ENCODE measurements at places on chromosomes 2 and 18.

DNA sequence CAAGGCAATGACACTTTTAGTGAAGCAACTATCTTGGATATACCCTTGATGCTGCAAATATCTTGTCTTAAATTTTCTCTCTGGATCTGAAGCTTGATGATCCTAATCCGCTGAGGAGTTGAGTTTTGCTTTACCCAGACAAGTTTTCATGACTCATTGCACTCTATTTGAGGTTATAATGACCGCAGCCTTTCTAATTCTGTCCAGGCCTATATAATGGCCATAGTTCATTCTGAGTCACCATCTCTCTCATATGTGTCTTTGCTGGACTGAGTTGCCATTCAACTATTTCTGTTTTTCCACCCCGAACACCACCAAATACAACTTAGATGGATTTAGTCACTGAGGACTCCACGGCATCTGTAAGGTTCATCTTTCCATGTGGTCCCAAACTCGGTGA lies 802.1 kb upstream of the FAM98A start:
- no peak for DNase-seq

- no peak for DNase-seq
These were observed 541.3 kb upstream of the SOX11 start for GRCh38 chr2:5150871-5151270.

GRCh38 chr2:181934694-181935093 lies 43.2 kb downstream of the ITPRID2 start:
- no peak for DNase-seq

GRCh38 chr2:38116762-38117161 lies 40.8 kb upstream of the CYP1B1 start:
- no peak for DNase-seq

GRCh38 chr2:50674876-50675275 lies 357.1 kb downstream of the NRXN1 start:
- no peak for DNase-seq

- DNase-seq, result no peak
These were observed 6.2 kb downstream of the COPS8 start for GRCh38 chr2:237091779-237092436.

DNA sequence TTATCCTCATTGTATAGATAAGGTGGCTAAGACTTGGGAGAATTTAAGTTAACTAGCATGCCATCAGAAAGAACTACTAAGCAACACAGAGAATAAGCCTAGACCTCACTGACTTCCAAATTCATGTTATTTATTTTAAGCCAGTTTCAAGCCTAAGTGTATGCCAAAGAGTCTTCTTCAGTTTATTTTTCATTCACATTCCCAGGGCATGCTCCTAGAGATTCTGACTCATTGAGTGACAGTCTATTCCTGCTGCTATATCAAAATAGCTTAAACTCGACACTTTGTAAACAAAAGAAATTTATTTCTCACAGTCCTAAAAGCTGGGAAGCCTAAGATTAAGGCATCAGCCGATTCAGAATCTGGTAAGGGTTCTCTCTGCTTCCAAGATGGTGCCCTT lies 467.1 kb downstream of the MBD2 start:
- no peak for DNase-seq

GRCh38 chr2:141508806-141509595 lies 621.8 kb downstream of the LRP1B start:
- no peak for DNase-seq

- DNase-seq, result no peak
These were observed 49.1 kb upstream of the ANKRD62 start for GRCh38 chr18:12044591-12044990.

- DNase-seq, result no peak
These were observed 38.2 kb upstream of the ACTR3 start for GRCh38 chr2:113851640-113852039.

DNA sequence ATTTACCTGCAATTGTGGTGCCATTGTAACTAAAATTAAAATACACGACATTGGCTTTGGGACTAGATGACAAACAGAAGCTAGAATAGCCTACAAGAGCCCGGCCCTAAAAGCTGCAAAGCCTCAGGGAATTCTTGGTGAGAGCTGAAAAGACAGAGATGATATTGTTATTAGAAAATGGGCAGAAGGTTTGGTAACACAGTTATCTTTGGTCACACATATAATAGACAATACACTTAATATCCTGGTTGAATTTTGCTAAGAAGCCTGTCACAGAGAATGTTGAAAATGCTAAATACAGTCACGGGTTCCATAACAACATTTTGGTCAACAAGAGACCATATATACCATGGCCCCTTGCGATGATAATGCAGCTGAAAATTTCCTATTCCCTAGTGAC lies 157.3 kb upstream of the CDH19 start:
- DNase-seq, result no peak

DNA sequence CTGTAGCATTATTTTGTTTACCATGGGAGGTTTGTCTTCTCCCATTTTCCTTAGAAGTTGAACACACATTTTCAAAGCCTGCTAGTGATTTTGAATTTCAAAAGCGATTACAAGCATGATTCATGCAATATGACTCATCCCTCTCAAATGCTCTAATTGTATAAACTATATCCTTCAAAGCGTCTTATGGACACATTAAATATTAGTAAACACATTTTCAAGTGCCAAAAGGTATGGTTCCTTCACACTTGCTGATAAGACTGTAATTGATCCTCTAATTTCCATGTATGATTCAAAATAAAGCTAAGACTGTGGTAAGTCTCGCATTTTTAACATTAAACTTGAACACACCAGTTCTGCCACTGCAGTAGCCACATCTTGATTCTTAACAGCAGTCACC lies 512.9 kb downstream of the LRRTM4 start:
- DNase-seq, result no peak

- DNase-seq, result no peak
These were observed 40.0 kb downstream of the NPPC start for GRCh38 chr2:231886071-231886681.

GRCh38 chr2:234412726-234413125 lies 84.2 kb downstream of the ARL4C start:
- no peak for DNase-seq

DNA sequence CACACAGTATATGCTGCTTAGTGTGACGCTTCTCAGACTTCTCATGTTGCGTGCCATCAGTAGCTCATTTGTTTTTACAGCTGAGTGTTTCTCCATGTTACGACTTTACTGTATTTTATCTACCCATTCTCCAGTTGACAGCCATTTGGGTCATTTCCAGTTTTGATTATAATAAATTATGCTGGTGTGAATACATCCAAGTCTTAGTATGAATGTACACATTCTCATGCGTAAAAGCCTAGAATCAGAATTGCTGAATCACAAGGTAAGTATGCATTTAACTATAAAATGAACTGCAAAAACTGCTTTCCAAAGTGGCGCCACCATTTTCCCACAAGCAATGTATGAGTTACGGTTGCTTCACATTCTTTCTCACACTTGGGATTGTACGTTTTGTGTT lies 184.2 kb upstream of the SLC35G4 start:
- DNase-seq, result no peak

GRCh38 chr2:196112418-196113034 lies 43.9 kb upstream of the DNAH7 start:
- DNase-seq, result no peak

DNA sequence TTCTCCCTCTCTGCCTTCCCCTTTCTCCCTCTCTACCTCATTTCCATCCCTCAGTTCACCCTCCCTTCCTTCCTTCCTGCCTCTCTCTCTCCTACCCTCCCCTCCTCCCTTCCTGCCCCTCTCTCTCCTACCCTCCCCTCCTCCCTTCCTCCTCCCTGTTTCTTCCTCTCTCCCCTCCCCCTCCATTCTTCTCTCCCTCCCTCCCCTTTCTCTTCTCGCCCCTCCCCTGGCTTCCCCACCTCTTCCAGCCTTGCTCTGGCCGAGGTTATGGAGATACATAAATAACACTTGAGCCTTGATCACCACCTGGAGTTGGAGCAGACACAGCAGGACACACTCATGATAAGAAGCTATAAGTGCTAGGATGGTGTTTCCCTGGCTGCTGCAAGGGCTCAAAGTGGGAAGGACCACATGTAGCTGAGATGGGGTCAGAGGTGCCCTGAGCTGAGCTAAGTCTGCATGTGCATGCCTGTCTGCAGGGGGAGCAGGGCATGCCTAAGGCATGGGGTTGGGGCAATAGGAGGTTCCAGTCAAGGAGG lies 326.1 kb upstream of the HS6ST1 start:
- no peak for DNase-seq

- no peak for DNase-seq
These were observed 42.1 kb upstream of the TMEM131 start for GRCh38 chr2:98037666-98038336.

GRCh38 chr2:148893906-148894305 lies 18.9 kb downstream of the KIF5C start:
- DNase-seq, result no peak

GRCh38 chr2:26556309-26557243 lies 78.7 kb upstream of the OTOF start:
- DNase-seq, result no peak

DNA sequence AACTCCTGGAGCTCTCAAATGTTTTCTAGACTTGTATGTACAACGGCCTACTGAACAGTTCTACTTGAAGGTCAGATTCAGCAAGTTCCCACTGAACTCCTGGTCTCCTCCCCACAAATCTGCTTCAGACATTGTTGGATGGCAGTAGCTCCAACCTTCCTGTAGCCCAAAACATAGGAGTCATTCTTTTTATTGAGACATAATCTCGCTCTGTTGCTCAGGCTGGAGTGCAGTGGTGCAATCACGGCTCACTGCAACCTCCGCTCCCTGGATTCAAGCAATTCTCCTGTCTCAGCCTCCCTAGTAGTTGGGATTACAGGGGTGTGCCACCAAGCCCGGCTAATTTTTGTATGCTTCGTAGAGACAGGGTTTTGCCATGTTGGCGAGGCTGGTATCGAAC lies 47.3 kb downstream of the QPCT start:
- DNase-seq, result no peak

GRCh38 chr2:42905341-42906110 lies 113.1 kb upstream of the HAAO start:
- DNase-seq, result no peak

- no peak for DNase-seq
These were observed 439.8 kb upstream of the LYPD1 start for GRCh38 chr2:133109772-133110171.

GRCh38 chr2:21633911-21634310 lies 510.1 kb downstream of the TDRD15 start:
- no peak for DNase-seq

DNA sequence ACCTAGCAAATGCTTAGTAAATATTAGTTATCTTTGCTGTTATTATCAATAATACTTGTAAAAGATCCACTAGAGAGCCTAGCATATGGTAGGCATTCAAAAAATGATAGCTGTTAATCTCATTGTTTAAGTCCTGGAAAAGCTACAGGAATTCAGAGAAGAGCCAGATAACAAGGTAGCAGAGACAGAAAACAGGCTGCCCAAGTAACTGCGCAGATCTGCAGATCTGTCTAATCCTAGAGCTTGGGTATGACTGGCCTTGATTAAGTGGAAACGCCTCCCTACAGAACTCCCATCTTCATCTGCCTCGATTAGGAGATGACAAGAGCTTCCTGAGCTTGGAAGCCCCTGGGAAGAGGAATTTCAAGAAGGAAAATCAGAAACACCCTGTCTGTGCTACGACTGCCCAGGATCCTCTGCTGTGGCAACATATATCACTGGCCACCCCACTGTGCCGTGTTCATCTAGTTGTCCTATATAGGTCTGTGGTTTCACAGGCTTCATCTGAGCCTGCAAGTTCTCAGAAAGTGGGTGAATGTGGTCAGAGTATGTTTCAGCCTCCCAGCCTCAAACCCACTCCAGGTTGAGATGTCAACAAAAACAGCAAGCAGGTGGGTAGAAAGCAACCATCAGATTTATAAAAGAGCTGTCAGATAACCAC lies 151.5 kb upstream of the PKDCC start:
- no peak for DNase-seq

- DNase-seq, result no peak
These were observed 680 bp downstream of the ATP5F1A start for GRCh38 chr18:46097431-46097800.

GRCh38 chr2:39849064-39849463 lies 70.0 kb upstream of the THUMPD2 start:
- no peak for DNase-seq

GRCh38 chr2:240936106-240936505 lies 30.0 kb downstream of the CROCC2 start:
- no peak for DNase-seq

DNA sequence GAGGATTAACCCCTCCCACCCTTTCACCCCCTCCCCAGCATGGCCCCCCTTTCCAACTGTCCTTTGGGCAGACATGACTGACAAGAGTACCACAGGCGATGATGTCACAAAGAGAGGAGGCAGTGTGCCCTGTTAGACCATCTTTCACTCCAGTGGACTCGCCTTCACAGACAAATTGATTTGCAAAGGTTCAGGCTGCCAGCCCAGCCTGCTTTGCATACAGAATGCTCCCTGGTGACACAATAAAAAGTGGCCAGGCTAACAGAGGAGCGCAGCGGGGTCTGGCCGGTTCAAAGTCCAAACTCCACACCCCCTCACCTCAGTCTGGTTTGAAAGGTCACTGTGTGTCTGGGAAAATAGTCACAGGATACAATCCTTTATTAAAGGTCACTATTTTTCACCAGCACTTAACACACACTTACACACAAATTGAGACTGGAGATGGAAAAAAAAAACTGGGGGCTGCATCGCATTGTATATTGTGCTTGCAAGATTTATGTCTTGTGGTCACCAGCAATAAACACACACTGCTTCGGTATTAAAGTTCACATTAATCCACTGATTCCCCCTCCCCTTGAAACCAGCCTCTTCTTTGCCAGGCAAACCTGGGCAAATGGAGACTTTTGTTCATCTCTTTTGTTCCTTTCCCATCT lies 236.9 kb downstream of the BCL11A start:
- DNase-seq, result no peak

GRCh38 chr2:81084101-81084500 lies 779.5 kb upstream of the LRRTM1 start:
- no peak for DNase-seq

DNA sequence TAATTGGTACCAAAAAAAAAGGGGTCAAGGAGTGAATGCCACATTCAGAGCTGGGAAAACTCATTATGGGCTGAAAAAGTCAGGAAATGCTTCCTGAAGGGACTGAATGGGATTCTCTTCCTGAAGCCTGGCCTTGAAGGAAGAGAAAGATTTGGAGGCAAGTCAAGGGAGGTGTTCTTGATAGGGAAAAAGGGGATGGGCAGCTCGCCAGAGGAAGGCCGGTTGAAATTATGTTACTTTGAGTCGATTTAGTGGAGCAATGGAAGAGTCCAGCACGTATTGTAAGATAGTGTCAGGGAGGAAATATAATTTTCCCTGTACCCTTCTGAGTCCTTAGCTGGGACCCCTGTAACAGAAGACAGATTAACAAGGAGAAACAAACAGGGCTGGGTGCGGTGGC lies 115.3 kb upstream of the STPG4 start:
- DNase-seq, result no peak

DNA sequence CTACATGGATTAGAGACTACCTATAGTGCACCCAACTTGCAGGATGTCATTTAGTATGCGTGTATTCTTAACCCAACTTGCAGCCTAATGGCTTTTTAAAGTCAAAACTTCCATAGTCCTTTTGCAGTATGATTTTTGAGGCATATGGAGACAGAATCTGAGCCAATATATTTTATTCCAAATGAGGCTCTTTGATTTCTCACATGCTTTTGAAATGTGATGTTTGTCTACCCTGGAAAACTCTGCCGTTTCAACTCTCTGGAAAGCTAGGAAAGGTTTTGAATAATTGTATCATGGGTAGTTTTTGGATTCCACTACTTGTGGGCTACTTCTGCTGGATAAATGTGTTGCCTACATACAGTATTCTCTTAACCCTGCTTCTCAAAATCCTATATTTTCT lies 206.6 kb downstream of the ZNF385B start:
- no peak for DNase-seq

- DNase-seq, result no peak
These were observed 123.2 kb upstream of the BCL2L11 start for GRCh38 chr2:110997331-110998045.

Data from NCI-H1048 (cell line).